ENCODE measurements at places on chromosomes 6 and 20.

GRCh38 chr20:47111576-47111975, 216.9 kb downstream of the EYA2 start:
- no peak for DNase-seq

GRCh38 chr6:30988209-30988825, 4.8 kb downstream of the MUC21 start:
- DNase-seq = no peak

DNA sequence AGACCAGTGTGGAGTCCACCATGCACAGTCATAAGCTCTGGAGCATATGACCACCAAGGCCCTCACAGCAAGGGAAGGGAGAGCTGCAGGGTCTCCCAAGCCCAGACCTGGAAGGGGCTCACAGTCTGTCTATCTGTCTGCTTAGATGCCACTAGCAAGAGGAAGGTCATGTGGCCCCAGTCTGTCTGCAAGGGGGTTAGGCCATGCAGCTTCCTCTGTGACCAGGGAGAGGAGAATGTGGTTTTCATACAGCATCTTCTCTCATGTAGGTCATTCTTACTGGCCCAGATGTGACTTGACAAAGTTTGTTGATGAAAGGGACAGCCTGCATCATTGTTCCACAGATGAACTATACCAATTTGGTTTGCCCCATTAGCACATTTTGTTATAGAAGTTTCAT, 260.8 kb downstream of the FARS2 start:
- DNase-seq = no peak

- no peak for DNase-seq
Measured at GRCh38 chr6:8057793-8058192, 6.4 kb downstream of the BLOC1S5 start.

GRCh38 chr20:31594002-31594557, 11.0 kb upstream of the ID1 start:
- no peak for DNase-seq

- DNase-seq = no peak
Measured at GRCh38 chr20:64189530-64189966, 25.3 kb downstream of the MYT1 start.
